ENCODE measurements at places on chromosomes 1 and 21.

GRCh38 chr1:244406337-244406736 is 45.4 kb downstream of the ADSS2 start:
- no peak for DNase-seq

- DNase-seq = no peak
Observed at GRCh38 chr21:27572696-27573095, 605.8 kb upstream of the ADAMTS5 start.

- no peak for DNase-seq
Observed at GRCh38 chr1:8598783-8599182, 218.7 kb downstream of the RERE start.

- no peak for DNase-seq
Observed at GRCh38 chr1:101859941-101860340, 136.8 kb downstream of the OLFM3 start.

DNA sequence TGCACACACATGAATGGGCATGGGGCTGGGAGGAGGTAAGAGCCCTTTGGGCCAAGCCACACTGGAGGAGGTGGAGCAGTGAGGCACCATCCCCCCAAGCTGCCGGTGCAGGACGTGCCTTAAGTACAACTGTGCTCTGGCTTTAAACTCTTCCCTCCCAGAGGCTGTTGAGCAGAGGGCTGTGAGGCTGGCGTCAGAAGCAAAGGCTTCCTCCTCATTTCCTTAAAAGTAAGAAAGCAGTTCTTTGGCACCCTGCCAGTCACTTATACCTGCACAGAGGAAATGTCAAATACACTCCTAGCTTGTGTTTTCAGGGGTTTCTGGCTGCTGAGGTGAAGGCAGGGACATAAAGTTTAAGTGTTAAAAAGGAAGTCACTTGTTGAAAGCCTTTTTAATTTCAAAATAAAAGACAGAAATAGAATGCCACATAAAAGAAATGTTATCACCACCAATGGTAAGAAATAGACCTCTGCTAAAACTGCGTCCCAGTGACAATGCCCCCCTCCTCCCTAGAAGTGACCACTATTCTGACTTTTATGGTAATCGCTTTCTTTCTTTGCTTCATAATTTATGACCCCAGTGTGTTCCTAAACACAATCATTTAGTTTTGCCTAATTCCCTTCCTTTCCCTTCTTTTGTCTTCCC is 33.0 kb downstream of the LAMC2 start:
- DNase-seq = no peak

- no peak for DNase-seq
Observed at GRCh38 chr1:39981945-39982344, 27.0 kb downstream of the MFSD2A start.

GRCh38 chr1:208929575-208929974 is 653.9 kb upstream of the CAMK1G start:
- no peak for DNase-seq

DNA sequence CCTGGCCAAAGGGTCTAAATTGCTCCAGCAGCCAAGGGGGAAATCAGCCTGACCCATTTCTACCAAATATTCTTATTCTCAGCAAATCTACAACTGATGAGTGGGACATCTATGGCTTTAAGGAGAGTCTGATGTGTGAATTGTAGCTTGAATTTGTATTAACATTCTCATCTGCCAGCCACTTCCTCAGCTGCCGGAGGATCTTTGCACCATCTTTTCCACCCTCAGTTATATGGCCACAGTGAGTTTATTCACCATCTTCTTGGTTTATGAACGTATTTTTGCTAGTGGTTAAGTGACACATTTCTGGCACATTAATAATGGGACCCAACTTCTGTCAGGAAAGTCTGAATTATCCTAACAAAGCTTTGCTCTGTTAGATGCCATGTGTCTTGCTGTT is 69.6 kb downstream of the COLGALT2 start:
- DNase-seq = no peak

DNA sequence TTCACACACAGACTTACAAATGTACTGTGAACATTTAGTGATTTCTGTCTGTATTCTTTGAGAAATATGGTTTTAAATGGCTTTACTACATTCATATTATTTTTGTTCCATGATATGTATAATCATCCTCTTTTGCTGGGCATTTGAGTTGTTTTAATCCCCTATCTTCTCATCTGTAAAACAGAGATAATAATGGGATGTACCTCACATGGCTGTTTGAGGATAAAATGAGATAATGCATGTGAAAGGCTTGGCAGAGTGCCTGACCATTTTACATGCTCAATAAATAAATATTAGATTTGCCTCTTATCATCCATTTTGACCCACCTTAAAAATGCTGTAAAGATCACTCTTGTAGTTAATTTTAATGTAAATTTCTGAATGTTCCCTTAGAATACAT is 197.2 kb downstream of the C1orf94 start:
- DNase-seq = no peak

DNA sequence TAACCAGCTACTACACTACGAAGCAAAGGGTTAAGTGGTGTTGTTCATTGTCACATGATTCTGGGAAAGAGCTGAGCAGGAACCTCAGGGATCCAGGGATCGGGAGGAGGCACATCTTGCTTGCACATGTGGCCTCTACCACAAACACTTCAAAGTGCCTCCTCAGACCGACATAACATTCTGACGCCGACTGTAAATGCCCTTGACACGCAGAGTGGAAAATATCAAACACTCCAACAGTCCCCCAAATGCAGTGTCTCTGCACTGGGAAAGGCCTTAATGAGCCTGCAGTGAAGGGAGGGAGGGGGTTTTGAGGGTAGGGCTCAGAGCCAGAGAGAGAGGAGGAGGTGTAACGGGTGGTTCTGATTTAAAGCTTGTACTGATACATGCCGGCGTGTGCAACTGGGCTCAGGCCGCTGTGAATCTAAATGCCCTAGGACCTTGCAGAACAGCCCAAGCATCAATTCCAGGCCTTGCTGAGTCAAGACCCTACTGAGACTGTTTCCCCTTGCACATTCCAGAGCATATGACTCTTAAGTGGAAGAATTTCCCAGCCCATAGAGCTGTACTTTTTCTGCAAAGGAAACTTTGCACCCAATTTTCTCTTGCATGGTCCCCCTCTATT is 163.7 kb downstream of the NTMT2 start:
- no peak for DNase-seq

DNA sequence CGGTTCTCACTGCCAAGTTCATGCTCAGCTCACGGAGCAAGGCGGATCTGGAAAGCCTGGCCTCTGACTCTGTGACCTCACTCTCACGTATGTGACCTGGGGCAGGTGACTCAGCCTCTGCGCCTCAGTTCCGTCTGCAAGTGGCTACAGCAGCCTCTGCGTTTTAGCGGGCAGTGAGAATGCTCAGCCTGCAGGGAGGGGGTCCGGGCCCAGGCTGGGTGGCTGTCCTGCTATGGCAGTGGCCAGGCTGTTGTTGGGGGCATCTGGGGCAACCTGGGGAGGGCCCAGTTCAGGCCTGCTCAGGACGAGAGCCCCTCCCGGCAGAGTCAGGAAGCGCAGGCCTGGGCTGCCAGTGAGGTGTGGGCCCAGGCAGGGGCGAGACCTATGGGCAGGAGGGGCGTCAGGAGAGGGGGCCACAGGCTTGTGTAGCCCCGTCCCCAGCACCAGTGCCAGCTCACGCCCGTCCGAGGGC is 27.9 kb downstream of the ARHGEF16 start:
- DNase-seq = no peak

DNA sequence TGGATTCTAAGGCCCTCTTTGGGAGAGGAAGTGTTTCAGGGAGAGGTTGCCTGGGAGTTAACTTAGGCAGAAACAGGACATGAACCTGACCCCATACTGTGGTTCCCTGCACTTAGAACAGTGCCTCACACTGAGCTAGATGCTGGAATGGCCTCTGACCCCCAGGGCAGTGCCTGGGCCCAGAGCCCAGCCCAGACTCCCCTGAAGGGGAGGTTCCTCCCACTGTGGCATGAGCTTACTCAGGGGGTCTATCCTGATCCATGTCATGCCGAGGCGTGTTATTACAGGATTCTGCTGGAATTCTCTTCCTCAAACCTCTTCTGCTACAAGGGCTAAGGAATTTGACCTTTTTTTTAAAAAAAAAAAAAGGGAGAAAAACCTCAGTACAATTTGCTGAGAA is 72.2 kb downstream of the MRPL37 start:
- DNase-seq = no peak

- no peak for DNase-seq
Observed at GRCh38 chr1:232697187-232697822, 67.4 kb upstream of the SIPA1L2 start.

GRCh38 chr1:32695098-32695904 is 7.3 kb downstream of the SYNC start:
- DNase-seq = no peak

GRCh38 chr1:96002969-96003964 is 718.3 kb upstream of the PTBP2 start:
- DNase-seq = no peak

- no peak for DNase-seq
Observed at GRCh38 chr21:35042836-35043235, 6.3 kb downstream of the RUNX1 start.

- DNase-seq = no peak
Observed at GRCh38 chr1:184502161-184502560, 115.3 kb downstream of the C1orf21 start.

GRCh38 chr1:109793486-109794318 is 30.0 kb upstream of the EPS8L3 start:
- peak; percentile 93 for DNase-seq

DNA sequence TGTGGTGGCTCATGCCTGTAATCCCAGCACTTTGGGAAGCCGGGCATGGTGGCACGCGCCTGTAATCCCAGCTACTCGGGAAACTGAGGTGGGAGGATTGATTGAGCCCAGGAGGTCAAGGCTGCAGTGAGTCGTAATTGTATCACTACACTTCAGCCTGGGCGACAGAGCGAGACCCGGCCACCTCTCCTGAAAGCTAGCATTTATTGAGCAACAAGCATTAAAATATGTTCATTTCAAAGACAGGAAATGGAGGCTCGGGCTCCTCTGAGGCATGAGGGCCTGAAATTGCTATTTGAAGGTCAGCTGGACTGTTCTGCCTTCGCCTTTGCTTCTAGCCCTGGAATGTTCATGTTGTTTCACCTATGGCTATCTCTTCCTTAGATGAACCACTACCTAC is 34.5 kb downstream of the SPATA21 start:
- no peak for DNase-seq

DNA sequence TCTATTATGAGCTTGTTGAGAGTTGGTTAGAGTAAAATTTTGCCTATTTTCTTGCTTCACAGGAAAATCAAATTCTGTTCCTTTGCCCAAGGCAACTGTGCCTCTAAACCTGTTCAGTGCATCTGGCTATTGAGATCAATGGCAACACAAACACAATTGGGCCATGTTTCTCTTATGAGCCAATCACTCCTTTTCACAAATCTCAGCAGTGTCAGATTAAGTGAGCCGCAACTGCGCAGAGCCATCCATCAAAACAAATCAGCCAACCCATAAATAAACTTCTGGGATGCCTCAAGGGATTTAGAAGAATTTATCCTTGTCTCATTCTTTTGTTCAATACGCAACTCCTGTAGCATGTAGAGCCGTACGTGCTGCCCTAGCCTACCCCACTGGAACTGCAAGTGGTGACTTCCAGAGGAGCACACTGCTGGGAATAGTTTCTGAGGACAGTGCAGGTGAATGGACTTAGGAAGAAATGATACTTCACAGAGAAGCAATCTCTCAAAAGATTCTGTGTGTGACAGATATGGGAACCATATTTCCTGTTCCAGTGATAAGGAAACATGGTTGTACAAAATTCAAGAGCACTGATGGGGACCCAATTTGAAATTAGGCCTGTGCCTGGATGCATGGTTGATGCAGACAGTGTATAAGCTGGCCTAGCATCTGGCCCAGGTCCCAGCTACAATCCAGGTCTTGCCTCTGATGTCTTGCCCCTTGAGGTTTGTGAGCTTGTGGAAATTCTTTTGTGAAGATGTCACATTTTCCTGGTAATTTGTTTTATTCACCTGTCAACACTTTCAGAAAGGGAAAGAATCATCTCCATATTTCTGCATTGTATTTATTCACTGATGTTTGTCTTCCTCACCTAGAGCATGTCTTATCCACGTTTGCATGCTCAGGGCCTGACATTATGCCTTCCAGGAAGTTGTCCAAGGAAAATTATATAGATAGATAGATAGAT is 166.2 kb downstream of the URB2 start:
- DNase-seq = no peak

GRCh38 chr1:154750681-154751665 is 119.1 kb downstream of the KCNN3 start:
- DNase-seq = no peak

DNA sequence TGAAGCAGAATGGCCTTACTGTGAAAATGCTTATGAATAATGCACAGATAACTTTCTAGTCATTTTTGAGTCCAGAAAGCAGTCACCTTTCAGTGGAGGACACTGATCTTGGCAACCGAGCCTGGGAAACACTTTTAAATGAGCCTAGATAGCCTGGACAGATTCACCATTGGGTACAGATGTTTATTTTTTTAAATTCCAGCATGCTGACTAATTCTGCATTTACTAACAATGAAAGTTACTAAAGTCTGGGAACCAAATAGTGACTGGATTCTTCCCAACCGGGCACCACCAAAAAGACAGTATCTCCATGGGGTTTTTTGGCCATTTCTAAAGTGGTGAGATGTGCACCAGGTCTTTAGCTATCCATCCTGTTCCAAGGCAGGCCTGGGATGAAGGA is 3.3 kb upstream of the FMOD start:
- DNase-seq = no peak

DNA sequence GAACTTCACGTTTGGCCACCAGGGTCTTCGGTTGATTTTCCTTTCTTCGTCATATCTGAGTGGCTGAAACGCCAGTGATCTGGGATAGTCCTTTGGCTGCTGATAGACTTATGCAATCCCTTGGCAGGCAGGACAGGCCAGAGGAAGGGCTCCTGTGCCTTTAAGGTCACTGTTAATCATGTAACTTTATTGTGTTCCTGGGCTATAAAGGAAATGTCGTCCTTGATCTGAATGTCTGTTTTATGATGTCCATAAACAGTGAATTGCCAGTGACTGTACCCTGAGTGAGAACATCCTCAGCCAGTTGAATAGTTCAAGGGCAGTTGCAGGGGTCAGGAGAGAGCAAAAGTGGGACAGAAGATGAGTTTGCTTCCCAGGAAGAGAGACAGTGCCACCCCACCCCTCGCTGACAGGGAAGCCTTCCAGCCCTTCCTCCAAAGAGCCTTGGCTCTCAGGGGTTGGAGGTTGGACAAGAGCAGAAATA is 68.0 kb downstream of the PDE9A start:
- DNase-seq = no peak

- DNase-seq = no peak
Observed at GRCh38 chr1:76075877-76076276, 1.3 kb downstream of the ST6GALNAC3 start.

DNA sequence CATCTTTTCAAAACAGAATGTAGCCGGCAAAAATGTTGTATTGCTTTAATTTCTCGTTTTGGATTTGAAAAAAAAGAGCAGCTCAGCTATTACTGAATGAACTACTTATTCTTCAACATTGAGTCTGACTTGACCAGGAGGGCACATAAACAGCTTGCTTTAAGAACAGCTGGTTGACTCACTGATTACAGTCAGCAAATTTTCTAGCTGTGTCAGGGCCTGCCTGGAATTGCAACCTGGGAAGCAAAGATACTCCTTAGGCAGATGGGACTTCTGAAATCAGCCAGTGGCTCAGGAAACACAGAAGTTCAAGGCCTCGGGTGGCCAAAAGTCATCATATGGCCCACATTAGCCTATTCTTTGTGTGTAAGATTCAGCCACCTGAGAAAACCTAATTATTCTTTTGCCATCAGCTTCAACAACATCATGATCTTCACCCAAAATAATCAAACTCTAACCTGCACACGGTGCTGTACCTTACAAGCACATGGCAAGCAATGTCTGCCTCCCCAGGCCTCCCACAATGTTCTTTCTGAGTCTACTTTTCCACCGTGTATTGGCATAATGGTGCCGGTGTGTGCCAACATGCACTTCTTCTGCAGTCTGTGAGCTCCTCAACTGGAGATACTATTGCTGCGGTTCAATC is 307.2 kb downstream of the HHIPL2 start:
- no peak for DNase-seq

GRCh38 chr1:182570611-182570970 is 18.5 kb downstream of the RNASEL start:
- DNase-seq = no peak
